Stimulated activated CD4-positive, alpha-beta T cell treated with anti-CD3 and anti-CD28 coated beads, Interleukin-1b, Interleukin-23, amount 100 ng/mL, for 24 hours (primary cell): ENCODE measurements at places on chromosomes 2 and 18.

DNA sequence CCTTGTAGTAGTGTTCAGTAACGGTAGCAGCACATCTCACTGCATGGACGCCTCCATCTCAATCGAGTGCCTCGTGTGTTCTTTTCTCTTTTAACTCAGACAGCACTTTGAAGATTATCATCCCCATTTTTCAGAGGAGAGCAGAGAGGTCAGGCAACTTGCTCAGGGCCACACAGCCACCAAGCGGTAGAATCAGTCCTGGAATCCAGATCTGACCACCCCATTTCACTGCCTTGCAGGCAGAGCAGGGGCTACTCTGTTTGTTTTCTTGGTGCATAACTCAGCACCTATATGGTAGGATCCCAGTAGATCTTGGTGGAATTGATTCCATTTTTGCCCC lies 129.5 kb downstream of the SMAD7 start:
- no peak for DNase-seq

- no peak for DNase-seq
These were observed 147.2 kb upstream of the HAAO start for GRCh38 chr2:42939411-42940206.

- DNase-seq, result no peak
These were observed 70.8 kb upstream of the FSHR start for GRCh38 chr2:49225126-49225525.

DNA sequence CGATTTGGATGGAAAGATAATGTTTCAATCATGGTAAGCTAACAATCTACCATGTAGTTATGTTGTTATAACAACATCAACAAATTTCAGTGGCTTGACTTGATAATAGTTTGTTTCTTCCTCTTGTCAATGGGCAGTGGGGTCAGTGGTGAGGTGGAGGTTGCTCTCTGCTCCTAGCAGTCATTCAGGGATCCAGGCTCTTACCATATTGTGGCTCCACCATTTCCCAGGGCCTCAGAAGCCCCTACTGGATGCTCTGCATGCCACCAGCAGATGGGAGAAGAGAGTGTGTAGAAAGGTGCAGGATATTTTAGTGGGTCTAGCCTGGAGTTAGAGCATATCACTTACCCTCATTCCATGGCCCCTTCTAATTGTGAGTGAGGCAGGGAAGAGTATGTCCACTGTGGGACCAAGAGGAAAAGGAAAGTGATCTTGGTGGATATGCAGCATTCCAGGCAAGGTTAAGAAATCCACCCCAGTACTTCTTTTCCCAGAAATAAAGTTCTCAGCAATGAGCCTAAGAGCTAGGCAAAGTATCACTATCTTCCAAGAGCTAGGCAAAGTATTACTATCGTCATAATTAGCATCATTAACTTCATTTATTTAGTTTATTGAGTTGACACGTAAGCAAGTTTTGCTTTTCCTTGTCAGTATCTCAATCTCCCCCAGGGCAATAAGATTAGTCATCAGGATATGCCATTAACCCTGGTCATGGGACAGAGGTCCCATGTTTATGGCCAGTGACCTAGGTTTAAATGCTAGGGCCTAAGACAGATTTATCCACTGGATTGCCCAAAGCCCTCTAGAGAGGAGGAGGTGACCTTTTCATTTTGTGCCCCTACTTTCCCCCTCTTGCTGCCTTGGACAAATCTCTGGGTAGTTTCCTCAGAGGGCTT lies 4.2 kb upstream of the IWS1 start:
- no peak for DNase-seq

DNA sequence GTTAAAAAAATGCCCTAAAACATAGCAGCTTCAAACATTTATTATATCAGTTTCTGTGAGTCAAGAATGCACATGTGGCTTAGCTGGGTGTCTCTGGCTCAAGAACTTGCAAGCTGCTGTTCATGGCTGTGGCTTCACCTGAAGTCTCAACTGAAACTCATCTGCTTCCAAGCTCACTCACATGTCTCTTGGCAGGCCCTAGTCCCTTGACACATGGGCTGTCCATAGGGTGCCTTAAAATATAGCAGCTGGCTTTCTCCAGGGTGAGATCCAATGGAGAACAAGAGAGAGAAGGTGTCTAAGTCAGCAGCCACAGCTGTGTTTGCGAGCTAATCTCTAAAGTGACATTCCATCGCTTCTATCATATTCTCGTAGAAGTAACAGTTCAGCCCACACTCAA lies 152.8 kb downstream of the DSEL start:
- DNase-seq, result no peak

- DNase-seq, result no peak
These were observed 97.6 kb downstream of the POLE4 start for GRCh38 chr2:75055820-75056675.

DNA sequence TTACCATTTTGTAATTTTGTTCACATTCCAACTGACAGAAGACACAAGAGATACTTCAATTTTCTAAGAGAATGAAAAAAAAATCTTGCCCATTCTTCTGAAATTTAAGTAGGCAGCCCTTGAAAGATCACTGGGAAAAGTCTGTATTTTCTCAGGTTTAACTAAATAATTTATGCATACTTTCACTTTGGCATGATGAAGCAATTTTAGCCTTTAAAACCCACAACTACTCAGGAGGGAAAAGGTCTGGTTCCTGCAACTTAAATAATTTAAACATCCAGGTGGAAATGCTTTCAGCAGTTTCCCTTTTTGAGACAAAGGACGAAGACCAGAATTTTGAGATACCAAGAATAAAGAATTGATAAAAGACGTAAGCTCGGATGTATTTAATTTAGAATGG lies 61.4 kb downstream of the ZEB2 start:
- no peak for DNase-seq

DNA sequence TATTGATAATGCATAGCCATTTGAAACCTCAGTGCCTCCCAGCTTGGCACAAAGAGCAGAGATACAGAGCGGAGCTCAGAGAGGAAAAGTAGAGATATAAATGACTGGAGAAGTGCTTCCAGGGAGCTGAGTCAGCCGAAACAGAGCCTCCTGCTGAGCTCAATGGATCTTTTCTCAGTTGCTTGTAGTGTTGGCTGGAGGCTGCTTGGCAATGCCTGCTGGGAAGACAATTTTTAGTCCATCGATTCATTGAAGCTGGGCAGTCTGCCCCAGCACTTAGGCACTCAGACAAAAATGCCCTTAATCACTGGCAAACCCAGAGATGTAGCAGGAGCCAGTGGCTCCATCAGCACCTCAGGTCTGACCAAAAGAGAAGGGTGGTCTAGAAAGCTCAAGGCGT lies 81.3 kb upstream of the SETBP1 start:
- no peak for DNase-seq

DNA sequence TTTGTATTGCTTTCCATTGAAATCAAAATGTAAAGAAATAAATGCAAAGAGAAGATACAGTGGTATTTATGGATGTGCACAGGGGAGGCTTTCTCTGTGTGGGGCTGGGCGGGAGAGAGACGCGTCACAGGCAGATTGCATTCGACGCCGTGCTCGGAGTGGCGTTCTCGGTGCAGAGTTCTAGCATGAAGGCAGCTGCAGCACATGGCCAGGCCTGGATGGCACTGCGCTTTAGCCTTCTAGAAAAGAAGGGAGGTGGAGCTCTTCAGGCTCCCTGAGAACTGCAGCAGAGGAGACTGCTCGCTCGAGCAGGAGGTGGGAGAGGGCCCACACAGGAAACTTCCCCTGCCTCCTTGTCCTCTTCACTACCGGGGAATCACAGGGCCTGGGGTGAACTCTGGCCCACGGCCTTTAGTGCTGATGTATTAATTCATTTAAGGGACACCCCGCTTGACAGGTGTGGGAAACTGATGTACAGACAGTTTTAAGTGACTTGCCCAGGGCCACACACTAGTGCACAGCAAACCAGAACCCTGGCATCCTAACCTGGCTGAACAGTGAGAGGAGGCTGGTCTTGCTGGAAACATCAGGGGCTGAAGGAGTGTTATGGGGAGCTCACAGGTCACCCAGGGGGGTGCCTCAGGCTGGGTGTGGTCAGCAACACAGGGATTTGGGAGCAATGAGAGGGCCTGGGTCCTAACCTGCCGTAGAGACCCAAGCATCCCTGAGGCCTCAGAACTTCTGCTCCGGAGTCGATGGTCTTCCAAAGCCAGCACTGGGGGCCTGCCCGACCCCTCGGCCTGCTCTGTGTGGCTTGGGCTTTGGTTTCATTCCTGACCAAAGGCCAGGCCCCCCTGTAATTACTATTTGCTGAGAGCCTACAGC lies 199.9 kb downstream of the HDAC4 start:
- DNase-seq, result no peak

GRCh38 chr2:12330916-12331315 lies 385.8 kb upstream of the TRIB2 start:
- no peak for DNase-seq

GRCh38 chr18:2709316-2709715 lies 53.8 kb downstream of the SMCHD1 start:
- DNase-seq, result no peak

DNA sequence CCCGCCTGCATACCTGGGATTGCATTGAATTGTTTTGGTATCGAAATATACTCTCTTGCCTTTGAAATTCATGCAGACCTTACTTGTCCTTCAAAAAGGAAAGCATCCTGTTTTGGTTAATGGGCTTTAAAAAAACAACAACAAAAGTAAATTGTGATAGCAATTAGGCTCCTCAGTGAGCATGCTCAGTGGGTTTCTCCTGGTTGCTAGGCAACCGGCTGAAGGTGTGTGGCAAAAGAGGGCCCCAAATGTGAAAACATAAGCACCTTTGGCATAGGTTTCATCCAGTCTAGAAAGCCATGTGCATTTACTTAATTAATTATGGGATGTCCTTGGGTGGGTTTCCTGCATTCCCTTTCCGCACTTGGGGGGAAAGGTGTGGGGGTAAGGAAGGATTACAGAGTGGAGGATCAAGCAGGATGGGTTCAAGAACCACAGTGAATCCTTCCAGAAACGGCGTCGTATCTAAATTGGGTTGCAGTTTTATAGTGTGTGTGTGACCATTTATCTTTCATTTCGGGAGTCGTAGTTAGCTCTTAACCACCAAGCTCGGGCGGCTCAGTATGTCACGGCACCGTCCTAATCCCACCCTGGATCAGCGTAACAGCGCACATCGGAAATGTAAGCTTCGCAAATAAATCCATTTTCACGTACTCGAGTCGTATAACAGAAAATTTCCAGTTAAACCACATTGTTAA lies 274.9 kb upstream of the TCF4 start:
- DNase-seq, result no peak

DNA sequence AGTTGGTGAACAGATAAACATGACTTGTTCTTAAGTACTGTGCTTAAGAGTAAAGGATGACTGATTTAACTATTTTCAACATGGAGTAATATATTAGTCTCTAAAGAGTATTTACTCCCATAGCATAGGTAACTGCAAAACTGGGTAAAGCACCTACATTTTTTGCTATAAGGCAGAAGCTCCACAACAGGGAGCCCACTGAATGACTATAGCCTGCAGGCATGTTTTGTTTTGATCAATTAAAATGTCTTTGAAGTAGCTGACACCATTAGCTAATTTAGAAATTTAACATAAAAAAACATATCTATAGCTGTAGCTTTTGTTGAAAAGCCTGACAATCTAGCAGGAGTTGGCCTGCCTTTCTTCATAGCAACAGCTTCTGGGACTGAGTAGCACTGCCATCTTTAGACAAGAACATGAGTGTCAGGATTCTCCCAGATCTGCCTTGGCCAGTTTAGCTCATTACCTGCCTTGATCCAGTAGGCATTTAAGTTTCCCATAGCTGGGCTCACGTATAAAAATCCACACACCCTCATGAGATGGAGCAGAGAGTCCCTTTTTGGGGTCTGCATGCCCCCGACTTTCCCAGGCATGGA lies 1935.1 kb upstream of the PIK3C3 start:
- DNase-seq, result no peak

- DNase-seq, result no peak
These were observed 43.9 kb upstream of the DNAH7 start for GRCh38 chr2:196112418-196113034.

GRCh38 chr2:72198532-72199241 lies 51.0 kb upstream of the CYP26B1 start:
- no peak for DNase-seq

DNA sequence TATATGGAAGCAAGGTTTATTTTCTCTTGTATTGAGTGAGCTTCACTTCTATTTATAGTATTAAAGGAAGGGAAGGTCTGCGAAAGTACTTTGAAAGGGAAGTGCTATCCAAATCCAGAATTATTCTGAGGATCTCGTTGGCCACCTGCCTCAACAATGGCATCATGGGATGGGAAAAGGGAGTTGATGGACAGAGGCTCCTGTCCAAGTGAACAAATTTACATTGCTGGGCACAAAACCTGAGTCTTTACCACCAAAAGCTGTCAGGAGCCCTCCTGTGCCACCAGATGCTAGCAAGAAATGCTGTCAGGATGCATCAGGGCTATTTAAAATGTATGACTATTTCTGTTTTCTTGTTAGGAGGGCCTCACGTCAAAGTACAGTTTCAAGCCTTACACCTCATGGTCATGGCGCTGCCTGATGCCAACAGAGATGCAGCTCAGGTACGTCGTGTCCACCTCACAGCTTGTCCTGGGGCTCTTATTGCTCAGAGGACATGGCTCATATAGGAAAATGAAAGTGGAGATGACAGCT lies 157.3 kb downstream of the ARHGAP28 start:
- DNase-seq, result no peak

GRCh38 chr2:198700319-198700718 lies 757.4 kb downstream of the SATB2 start:
- no peak for DNase-seq

GRCh38 chr18:22108674-22109073 lies 60.7 kb upstream of the GATA6 start:
- no peak for DNase-seq

DNA sequence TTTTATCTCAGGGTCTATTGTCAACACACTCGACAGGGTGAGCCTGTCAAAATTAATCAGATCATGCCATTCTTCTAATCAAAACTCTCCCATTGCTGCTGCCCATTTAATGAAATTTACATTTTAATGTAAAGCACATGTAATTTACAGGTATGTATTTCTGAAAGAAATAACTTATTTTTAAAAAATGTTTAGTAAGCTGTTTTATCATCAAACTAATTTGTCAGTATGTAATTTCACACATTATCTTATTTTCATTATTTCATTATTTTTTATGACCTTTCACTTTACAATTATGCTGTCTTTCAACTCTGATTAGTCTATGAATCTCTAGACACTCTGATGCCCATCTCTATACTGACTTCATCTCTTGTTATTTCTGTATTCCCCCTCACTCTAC lies 467.8 kb downstream of the ZNF804A start:
- DNase-seq, result no peak

GRCh38 chr2:160918906-160919503 lies 241.2 kb upstream of the TANK start:
- DNase-seq, result no peak

DNA sequence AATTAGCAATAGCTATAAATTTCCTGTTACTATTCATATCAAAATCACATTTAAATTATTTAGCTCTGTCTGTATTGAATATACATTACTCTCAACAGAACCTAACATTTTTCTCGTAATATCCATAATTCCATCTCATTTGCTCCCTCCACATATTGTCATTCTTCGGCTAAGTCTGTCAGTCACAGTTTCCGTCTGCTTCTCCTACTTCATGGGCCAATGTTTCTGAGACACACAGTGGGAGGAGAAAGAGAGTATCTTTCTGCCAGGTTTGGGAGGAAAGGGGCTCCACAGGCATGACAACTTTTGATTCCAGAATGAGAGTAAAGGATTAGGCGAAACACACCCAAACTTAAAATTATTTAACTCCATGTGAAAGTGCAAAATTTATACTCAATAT lies 273.1 kb upstream of the SMIM21 start:
- DNase-seq, result no peak
